LNCaP clone FGC (cell line): ENCODE measurements at places on chromosomes 13 and 19.
A peak's percentile ranks its signal among the peaks of the same experiment; 100 is the strongest.

DNA sequence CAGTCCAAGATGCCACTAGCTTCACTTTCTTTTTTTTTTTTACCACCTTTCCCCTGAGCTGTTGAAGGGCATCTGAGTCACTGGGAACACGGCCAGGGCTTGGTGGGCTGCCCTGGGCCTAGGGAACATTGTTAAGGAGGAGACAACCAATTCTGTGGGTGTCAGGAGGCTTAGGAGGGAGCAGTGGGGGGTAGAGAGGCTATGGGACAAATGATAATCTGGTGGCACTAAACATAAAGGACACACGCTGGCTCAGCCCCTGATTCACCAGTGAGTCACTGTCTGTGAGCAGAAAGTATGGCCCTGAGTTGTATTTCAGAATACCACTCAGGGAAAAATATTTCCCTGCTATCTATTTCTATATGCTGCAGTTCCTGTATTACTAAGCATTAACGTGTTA is 207.8 kb downstream of the DCLK1 start:
- DNase-seq, result no peak

- DNase-seq, result peak; percentile 50
Measured at GRCh38 chr19:11091703-11092153, 2.5 kb downstream of the LDLR start.

DNA sequence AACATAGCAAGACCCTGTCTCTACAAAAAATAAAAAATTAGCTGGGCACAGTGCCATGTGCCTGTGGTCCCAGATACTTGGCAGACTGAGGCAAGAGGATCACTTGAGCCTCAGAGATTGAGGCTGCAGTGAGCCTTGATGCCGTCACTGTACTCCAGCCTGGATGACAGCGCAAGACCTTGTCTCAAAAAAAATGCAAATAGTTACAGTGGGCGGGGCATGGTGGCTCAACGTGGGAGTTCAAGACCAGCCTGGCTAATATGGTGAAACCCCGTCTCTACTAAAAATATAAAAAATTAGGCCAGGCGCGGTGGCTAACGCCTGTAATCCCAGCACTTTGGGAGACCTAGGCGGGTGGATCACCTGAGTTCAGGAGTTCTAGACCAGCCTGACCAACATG is 8.5 kb downstream of the PGLS start:
- DNase-seq, result no peak

DNA sequence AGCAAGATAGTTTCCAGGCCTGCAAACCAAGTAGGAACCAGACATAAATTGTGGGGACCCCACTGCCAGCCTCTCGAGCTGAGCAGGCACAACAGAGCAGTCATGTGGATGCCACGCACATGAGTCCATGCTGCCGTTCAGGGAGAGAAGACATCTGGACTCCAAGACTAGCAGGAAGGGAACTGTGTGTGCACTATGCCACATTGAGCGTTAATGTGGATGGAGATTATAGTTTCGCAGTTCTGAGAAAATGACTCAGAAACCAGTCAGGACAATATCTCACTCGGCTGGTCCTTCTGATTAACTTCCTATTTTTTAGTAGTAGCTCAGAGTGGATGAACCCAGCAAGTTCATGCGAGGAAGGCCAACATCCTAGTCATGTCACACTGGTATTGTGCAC is 124.9 kb downstream of the CRYL1 start:
- DNase-seq, result no peak

DNA sequence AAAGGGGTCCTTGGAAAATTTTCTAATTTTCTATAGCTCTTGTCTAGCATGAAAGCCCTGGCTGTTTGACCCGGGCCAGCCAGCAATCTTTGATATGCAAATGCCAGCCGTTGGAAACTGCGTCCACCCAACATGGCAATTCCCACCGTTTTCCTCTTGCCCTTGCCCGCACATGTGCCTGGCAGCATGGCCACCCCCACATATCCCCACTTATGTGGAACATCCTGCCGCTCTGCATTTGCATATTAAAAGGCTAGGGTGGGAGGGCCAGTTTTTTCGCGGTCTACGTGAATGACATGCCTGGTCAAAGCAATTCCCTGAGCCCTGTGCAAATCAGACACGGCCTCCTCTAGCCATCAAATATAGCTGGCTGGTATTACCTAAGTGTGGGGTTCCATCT is 110.3 kb upstream of the TDRD3 start:
- DNase-seq, result no peak

DNA sequence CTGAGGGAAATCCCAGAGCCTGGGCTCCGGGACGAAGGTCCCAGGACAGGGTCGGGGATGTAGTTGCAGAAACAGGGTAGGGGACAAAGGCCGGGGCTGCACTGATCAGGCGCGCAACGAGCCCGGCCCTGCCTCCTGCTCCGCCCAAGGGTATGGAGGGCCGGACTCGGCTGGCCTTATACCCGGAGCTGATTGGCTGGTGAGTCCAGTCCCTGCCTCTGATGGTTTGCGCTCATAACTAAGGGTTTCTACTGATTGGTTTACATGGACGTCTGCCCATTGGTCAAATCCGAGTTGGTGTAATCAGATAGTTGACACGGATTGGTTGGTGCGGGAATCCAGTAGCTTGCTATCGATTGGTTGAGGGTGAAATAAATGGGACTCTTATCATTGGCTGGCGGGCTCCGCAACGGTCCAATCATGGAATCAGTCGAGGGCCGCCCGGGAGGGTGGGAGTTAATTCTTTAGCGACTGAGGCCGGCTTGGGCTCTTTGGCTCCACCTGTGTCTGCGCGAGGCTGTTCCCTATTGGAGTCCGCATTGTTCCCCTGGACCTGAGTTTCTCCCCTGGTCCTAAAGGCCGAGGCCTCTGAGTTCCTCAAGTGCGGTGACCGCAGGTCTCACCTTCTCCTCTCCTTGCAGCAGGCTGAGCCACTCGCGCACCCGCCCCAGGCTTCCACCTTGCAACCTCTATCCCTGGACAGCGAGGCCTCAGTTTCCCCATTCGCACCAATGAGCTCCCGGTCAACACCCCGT is 570 bp upstream of the MPND start:
- DNase-seq, result peak; percentile 99

GRCh38 chr19:29606420-29606747 is 301 bp downstream of the POP4 start:
- no peak for DNase-seq

DNA sequence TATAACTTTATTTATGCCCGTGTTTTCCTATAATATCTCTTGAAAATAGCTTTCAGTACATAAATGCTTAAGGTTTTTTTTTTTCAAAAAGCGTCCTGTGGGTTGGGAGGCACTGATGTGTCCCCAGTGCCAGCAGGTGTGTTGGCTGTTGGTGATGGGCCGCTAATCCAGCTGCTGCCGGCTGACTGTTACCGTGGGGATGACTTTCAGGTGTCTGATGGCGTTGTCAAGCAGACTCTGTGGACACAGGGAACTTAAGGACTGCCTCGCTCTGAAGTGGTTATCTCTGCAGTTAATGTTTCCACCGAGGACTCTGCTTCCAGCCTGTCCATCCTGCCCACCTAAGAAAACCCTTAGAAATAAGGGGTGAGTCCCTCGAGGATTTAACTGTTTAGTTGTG is 94.5 kb downstream of the ANKRD10 start:
- no peak for DNase-seq

GRCh38 chr13:109755997-109756396 is 30.4 kb downstream of the IRS2 start:
- no peak for DNase-seq

DNA sequence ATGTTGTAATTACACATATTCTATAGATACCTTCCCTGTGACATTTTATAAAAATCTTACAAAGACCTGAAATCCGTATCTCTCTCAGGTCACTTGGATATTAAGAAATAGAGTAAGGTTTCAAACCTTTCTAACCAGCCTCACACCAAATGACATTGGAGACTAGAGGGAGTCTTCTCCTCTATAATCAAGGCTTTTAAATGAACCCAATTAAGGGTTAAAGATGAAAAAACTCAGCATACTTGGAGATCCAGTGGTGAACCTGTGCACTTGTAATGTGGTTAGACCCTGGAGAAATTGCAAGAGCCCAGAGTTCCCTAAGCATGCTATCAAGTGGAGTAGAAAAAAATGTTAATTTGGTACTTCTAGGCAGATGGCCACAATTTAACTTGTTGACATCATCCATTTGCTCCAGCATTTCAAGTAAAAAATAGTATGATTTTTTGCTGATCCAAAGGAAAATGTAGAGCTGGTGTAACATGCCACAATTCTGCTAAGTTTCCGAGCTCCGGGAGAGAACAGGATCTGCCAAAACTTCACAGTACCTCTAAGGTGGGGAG is 554.1 kb upstream of the MIR17HG start:
- no peak for DNase-seq

- no peak for DNase-seq
Measured at GRCh38 chr13:112052213-112052612, 14.7 kb upstream of the SOX1 start.

DNA sequence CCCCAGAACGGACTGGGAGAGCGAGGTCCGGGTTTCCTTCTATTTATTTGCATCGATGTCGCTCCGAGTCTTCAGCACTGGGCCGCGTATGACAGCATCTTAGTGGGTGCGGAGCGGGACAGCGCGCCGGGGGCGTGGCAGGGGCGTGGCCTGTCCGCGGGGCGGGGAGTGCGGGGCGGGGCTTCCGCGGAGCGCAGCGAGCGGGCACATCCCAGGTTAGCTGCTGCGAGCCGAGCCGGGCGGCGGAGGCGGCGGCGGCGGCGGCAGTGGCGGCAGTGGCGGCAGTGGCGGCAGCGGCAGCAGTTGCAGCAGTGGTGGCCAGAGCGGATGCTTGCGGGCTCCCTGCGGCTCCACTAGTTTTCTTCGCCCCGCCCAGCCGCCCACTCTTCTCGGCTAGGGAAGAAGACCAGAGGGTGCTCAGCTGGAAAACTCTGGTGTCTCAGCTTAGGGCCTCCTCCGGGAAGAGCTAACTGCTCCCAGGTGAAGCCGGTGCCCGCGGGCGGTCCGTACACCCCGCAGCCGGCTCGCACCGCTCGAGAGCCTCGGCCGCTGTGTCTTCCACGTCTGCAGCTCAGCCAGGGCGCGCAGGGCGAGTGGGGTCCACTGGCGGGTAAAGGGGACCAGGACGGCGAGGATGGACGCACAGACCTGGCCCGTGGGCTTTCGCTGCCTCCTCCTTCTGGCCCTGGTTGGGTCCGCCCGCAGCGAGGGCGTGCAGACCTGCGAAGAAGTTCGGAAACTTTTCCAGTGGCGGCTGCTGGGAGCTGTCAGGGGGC is at the start of gene GPC5:
Gene GPC5, plus strand, starts transcription at position 209 of the 776 bp plus-strand sequence.
- DNase-seq, result no peak

DNA sequence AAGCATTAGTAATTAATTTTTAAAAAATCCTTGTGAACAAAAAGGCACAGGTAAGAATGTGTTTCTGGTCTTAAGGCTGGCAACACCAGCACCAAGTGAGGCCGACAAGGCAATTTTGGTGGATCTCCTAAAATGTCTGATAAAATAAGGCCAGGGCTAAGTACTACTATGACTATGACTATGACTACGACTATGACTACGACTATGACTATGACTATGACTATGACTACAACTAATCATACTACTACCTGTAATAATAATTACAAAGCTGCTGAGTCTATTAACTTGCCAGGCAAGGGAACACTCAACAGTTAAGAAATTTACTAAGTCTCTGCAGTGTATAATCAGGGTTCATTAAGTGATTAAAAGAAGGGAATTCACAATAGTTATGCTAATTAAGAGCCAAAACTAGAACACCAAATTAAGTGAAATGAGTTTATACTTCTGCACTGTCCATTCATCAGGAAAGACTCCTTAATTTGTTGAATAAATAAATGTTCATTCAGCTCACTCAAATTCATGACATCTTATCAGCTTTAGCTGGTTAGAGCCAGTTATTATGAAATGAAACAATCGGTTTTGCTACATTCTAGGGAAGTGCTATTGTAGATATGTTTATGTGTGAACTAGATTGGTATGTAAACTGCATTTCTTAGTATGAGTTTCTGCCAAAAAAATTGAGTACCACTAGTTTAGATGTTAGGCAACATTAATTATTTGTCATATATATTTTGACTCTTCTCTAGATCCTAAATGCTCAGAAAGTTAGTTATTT is 1626.2 kb upstream of the PCDH20 start:
- DNase-seq, result no peak

DNA sequence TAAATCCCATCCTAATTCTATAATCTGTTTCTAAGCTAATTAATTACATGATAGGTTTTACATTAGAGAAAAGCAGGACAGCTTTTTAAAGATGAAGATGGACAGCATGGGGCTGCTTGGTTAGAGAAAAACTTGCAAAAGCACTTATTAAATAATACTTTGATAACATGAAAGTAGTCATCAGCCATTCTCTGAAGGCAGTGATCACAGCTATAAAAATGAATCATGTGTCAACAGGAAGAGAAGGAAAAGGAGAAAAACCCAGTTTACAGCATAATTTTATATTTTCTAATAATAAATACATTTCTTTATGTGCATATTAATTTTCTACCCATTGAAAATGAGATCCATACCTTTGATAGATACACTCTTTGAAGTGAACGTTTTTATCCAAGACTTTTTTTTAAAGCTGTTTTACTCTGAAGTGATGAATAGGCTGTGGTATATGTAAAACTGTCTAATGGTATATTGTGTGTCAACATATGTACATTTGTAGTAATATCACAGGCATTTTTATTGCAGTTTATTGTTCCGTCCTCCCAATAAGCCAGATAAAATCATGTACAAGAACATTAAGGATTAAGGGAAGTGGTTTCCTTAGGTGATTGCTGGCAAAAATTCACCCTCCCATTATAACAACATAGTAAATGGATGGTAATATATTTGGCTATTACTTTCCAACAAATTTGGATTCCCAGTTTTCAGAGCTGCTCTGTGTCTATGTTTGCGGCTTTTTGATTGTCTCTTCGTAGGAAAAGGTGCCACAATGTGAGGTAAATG is 1.3 kb upstream of the KLF5 start:
- peak; percentile 70 for DNase-seq

GRCh38 chr13:48790966-48791365 is 137.2 kb downstream of the CYSLTR2 start:
- DNase-seq, result no peak

DNA sequence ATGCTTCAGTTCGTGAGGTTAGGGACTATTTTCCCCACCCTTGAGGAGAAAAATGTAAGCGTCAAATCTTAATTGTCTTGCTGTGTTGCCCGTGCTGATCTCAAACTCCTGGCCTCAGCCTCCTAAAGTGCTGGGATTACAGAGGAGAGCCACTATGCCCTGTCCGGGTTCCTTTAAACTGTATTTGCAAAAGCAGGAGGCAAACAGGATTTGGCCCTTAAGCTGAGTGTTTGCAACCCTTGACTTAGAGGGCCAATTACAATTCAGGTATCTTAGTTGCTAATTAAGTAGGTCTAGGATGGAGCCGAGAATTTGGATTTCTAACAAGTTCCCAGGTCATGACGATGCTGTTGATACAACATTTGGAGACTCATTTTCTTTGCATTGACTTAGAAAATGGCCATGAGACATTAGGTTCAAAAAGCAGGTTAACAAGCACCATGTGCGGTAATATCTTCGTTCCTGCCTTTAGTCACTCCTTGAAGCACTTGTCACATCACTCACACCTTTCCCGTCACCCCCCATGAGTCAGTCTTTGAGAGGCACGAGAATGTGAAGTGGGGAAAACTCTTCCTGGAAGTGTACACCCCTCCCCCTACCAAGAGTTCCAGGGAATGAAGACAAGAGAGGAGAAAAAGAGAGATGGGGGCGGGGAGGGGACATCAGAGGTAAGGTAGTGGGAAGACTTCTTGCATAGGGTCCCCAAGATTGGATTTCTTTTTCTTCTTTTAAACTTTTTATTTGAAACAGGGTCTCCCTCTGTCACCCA is 2.6 kb downstream of the NAPSA start:
- DNase-seq, result no peak
